ENCODE measurements at places on chromosomes 1 and 21.
A peak's percentile ranks its signal among the peaks of the same experiment; 100 is the strongest.

DNA sequence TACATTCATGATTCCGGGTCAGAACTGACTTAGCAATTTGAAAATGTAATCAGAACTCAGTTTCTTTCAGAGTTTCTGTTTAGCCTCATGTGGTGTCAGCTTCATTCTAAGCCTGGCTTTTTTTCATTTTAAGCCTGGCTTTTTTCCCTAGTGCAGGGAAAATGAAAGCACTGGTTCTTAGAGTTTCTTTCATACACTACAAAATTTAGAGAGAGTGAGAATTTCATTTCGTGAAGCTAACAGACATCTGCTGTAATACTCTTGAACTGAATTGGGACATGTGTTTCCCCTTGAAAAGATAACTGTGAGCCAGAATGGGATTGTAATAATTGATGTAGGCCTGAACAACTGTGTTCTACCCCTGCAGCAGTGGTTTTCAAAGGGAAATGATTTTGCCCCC lies 95.3 kb upstream of the KIAA0040 start:
- DNase-seq = no peak

DNA sequence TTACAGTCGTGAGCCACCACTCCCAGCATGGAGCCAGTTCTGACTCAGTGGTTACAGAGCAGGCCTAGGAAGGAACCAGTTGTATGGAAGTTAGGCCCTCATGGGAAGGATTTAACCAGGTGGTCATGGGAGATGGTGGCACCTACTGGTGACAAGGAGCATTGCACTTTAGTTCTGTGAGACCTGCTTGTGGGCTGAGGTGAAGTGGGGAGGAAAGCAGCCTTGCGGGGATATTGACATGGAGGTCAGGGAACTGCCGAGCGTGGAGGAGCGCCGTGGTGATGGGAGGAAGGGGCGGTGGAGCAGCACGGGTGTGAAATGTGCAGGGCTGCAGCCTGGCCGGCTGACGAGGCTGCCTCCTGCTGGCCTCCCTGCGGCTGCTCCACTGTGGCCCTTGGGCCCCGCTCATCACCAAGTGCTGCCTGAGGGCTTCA lies 100.4 kb downstream of the GALNT2 start:
- DNase-seq = peak; percentile 64

DNA sequence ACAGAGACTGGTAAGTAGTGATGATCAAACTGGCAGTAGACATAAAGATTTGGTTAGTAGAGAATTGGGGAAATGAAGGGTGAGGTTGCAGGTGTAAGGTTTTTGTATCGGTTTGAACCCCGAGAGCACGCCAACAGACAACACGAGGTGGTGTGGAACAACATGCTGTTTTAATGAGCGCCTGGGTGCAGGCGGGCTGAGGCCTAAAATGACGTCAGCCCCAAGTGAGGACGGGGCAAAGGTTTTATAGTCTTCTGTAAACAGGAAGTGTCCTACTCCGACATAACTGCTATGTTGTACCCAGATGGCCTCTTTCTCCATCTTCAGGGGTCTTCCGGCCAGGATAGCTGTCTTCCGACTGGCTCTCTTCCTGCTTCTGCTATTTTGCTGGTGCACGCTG lies 178.8 kb downstream of the HHIPL2 start:
- DNase-seq = no peak

DNA sequence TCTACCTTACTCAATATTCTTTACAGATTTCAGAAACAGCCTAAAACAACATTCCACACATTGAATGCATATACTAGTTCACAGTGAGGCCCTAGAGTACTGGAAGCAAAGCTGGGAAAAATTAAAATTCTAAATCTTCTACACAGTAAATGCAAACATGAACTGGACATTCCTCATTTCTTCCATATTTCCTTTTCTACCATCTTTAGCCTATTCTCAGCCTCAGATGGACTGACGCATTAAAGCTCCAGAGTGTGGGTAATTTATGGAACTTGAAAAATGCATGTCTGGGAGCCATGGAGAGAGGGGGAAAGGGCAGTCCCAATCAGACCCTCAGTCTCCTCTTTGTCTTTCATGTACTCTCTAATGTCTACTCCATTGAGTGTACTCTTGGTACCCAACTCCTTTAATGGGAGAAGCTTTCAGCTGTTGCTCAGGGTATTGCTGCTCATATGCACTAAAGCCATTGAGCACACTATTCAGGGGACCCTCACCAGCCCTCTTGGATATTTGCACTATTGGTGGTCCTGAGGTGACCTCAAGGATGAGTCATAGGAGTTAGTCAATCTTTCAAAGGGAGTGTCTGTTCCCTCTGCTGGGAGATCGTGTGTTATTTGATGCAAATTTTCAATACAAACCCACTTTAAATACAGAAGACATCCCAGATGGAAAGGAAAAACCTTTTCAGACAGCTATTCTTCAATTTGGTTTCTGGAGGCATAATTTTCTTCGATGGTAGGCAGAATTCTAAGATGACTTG lies 83.3 kb upstream of the KCNJ15 start:
- DNase-seq = no peak

GRCh38 chr1:202288177-202288576 lies 53.6 kb downstream of the UBE2T start:
- no peak for DNase-seq

GRCh38 chr1:63620671-63621070 lies 27.5 kb downstream of the PGM1 start:
- no peak for DNase-seq

DNA sequence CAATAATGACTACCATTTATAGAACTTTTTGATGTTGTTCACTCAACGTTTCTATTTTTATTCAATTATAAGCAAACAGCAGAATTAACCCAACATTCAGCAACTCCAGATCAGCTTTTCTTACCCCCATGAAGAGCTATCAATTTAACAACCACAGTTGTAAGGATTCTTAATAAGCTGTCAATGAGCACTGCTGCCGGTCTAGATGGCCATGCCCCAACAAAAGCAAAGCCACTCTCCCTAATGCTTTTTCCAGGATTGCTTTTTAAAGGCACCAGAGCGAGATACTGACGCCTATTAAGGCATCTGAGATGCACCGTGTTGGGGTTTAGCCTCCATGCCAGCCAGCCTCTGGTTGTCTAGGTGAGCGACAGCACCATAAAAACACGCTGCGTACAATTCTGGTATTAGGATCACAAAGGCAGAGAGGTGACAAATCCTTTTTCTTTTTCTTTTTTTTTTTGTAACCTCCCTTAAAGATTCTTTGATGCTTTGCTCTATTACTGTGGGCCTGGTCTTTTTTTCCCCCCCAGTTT lies 39.5 kb downstream of the PTPRC start:
- DNase-seq = no peak
